Cortex of kidney (tissue), 1 donor: ENCODE measurements at places on chromosomes 11 and 22.

GRCh38 chr11:111718859-111719258 is 47.3 kb downstream of the PPP2R1B start:
- no peak for DNase-seq

- no peak for DNase-seq
These were observed 943 bp upstream of the YWHAH start for GRCh38 chr22:31943206-31943977.

DNA sequence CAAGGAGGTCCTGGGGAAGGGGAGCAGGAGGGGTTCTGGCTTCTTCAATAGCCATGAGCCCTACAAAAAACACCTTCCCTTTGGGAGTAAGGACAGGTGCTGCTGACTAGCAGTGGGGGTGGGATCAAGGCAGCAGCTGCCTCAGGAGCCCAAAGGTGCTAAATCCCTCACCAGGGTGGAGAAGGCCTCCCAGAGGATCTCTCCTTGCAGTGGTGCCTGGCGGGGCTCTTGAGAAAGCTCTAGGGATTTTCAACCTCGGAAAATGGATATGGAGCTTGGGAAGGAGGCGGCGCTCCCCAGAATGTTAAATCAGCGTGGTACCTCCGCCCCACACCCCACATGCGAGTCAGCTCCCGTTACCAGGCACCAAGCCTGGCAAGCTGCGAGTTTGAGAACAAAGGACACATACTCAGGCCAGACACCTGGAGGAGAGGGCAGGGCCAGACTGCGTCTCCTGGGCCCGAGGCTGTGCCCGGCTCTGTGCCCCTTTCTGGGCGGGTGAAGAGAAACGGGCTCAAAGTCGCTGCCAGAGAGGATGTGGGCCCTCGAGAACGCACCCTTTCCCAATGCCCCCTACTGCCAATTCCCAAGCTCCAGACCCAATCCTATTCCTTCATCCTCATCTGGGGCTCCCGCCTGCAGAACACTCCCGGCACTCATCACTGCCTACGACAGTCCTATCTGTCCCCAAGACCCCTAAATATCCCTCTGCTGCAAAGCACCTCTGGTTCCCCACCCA is 139.0 kb downstream of the BRD1 start:
- no peak for DNase-seq

DNA sequence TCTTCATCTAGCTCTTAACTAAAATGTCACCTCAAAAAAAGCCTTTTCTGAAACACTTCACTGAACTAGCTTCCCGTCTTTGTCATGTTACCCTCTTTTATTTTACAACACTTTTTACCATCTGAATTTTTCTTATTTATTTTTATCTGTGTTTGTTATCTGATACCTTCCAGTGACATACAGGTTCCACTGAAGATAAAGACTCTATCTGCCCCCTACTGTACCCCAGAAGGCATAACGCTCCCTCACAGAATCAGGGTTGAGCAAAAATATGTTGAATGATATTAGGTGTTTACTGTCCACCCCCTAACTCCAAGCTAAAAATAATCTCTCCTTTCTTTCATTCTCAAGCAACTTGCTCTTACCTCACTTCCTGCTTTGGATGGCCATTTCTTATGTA is 654.2 kb downstream of the NELL1 start:
- no peak for DNase-seq

DNA sequence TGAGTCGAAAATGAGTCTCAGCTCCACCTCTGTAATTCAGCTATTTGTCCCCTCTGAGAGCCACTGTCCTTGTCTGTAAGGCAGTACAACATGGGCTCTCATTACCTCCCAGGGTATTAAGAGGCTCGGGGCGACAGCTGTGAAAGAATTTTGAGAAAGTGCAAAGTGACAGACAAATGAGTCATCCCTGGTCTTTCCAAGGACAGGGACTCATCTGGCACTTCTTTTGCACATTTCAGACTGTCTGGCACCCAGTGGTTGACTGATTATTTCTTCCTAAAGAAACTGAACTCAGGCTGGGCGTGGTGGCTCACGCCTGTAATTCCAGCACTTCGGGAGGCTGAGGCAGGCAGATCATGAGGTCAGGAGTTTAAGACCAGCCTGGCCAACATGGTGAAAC is 62.1 kb upstream of the ARFGAP3 start:
- DNase-seq, result no peak
